ENCODE measurements at places on chromosomes 6 and 20.

DNA sequence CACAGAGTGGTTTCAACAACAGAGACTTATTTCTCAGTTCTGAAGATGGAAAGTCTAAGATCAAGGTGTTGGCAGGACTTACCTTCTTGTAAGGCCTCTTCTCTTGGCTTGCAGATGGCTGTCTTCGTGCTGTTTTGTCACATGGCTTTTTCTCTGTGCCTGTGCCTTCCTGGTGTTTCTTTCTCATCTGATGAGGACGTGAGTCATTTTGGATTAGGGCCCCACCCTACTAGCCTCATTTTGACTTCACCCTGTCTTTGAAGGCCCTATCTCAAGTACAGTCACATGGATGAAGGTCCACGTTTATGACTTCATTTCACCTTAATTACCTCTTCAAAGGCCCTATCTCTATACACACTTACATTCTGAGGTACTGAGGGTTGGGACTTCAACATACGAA, 41.4 kb upstream of the LAMA2 start:
- no peaks in the 10 kb centered on the region for H3K27me3 ChIP-seq
- H3K27ac ChIP-seq, result no peak overlapping the region
- no peaks in the 10 kb centered on the region for H3K36me3 ChIP-seq
- no peak for DNase-seq

GRCh38 chr6:10400330-10400729, 14.5 kb downstream of the TFAP2A start:
- no peak overlapping the region for H3K27ac ChIP-seq
- no peak overlapping the region for H3K4me3 ChIP-seq
- peaks cover 26% of the 10 kb centered on the region for H3K4me1 ChIP-seq

GRCh38 chr20:61979701-61980635, 85.7 kb downstream of the TAF4 start:
- H3K4me1 ChIP-seq, result no peaks in the 10 kb centered on the region
- H3K27me3 ChIP-seq, result no peaks in the 10 kb centered on the region

GRCh38 chr20:10505827-10506226, 70.7 kb downstream of the SLX4IP start:
- H3K36me3 ChIP-seq, result no peaks in the 10 kb centered on the region
- no peaks in the 10 kb centered on the region for H3K27me3 ChIP-seq
- no peak overlapping the region for H3K27ac ChIP-seq
- H3K4me1 ChIP-seq, result peaks cover 9% of the 10 kb centered on the region
- no peak for DNase-seq

GRCh38 chr6:129744201-129744879, 34.4 kb upstream of the ARHGAP18 start:
- H3K36me3 ChIP-seq, result no peaks in the 10 kb centered on the region
- no peak for DNase-seq
- H3K27me3 ChIP-seq, result no peaks in the 10 kb centered on the region
- no peak overlapping the region for H3K27ac ChIP-seq

GRCh38 chr6:10073341-10073740, 341.5 kb downstream of the TFAP2A start:
- no peak for DNase-seq
- H3K36me3 ChIP-seq, result no peaks in the 10 kb centered on the region
- no peak overlapping the region for H3K4me3 ChIP-seq
- no peaks in the 10 kb centered on the region for H3K4me1 ChIP-seq

GRCh38 chr6:37493661-37493995, 6.1 kb downstream of the CCDC167 start:
- no peaks in the 10 kb centered on the region for H3K27me3 ChIP-seq
- H3K4me3 ChIP-seq, result no peak overlapping the region
- no peak for DNase-seq
- H3K27ac ChIP-seq, result no peak overlapping the region
- peaks cover 28% of the 10 kb centered on the region for H3K4me1 ChIP-seq
- no peaks in the 10 kb centered on the region for H3K36me3 ChIP-seq

GRCh38 chr6:7215131-7215530, 97.9 kb downstream of the SSR1 start:
- no peaks in the 10 kb centered on the region for H3K27me3 ChIP-seq
- H3K4me3 ChIP-seq, result no peak overlapping the region
- H3K4me1 ChIP-seq, result 0 out of 2 replicates have a peak, but pooled peaks cover 3% of the 10 kb centered on the region
- no peak overlapping the region for H3K27ac ChIP-seq
- peaks cover 11% of the 10 kb centered on the region for H3K36me3 ChIP-seq
